ENCODE measurements at places on chromosomes 2 and 18. TPM values are rescaled to one million over a fixed set of nuclear protein-coding genes. Genes with fewer than 3 reads are reported as not detected.

IL1F10 gene
- total RNA-seq: not detected

RGPD3 gene
- 0.14 TPM for total RNA-seq

EPHA4 gene
- 6.6 TPM for total RNA-seq

SLC5A7 gene
- not detected for total RNA-seq

TTR gene
- not detected for total RNA-seq

Measured in kidney epithelial cell (primary cell).